Amniotic stem cell (primary cell): ENCODE measurements at places on chromosomes 3 and 15.

- no peak for DNase-seq
These were observed 97.3 kb downstream of the XXYLT1 start for GRCh38 chr3:195173657-195174056.

DNA sequence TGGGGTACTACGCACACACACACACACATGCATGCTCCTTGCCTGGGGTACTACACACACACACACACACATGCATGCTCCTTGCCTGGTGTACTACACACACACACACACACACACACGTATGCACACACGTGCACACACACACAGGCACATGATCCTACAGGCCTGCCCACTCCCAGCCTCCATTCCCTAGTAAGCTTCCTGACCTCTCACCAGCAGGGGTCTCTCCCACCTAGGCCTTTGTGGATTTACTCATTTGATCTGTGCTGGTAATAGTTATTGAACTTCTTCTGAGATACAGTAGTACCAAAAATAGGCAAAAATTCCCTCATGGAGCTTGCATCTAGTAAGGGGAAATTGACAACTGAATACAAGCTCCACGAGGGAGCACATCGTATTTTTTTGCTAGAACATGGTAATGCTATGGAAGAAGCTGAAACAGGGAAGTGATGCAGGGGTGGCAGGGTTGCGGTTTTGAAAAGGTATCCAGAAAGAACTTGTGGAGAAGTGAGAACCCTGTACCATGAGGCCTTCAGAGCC is 19.1 kb downstream of the TTC21A start:
- DNase-seq: no peak

- DNase-seq: no peak
These were observed 33.0 kb downstream of the FILIP1L start for GRCh38 chr3:100081311-100081710.

DNA sequence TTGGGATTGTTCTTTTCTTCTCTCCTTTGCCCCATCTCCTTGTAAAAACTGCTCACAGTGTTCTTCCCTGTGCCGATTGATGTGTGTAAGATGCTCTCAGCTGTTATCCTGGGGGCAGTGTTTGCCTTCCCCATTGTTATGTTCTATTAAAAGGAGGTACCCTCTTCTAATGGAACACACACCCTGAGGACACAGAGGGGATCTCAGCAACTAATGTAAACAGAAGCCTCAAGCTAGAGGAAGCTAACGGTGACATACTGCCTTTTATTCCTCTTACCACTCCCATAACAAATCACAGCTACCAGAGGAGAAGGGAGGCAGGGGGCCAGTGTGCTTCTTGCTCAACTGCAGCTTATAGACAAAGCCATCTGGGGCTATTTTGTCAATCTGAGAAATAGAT is 2.2 kb downstream of the TAGLN3 start:
- no peak for DNase-seq

- no peak for DNase-seq
These were observed 167.6 kb upstream of the CADPS start for GRCh38 chr3:63042833-63043232.

DNA sequence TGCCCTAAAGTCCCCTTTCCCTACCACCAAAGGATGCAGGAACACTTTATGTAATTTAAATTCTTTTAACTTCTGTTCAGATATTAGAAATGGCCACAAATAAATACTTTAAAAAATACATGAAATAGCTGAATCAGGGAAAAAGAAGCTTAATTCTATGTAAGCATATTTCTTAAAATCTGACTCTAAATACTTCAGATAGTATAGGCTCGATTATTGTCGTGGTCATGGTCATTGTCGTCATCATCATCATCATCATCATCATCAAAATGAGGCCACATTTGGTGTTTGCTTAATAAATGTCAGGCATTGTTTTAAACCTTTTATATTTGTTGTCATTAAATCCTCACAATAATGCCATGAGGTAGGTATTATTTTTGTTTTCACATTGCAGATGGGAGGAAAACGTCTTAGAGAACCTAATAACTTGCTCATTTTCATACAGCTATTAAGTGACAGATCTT is 14.6 kb downstream of the SLC2A2 start:
- no peak for DNase-seq

GRCh38 chr3:24756101-24756888 is 261.6 kb upstream of the THRB start:
- no peak for DNase-seq

DNA sequence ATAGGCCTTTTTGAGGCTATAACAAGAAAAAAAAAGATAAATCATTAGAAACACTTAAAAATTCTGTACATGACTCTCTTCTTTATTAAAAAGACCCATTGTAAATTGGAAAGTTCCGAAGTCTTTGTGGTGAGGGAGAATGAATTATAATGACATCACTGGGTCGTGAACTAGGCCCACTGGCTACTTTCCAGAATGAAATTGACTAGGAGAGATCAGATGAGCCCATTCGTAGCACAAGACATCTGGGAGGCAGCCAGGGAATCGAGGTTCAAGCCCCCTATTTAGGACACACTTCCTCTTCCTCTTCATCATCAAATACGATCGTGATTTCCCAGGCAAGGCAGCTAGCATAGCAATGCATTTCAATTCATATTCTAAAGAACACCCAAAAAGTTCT is 889.8 kb upstream of the NR2F2 start:
- no peak for DNase-seq

GRCh38 chr3:170988378-170988777 is 38.1 kb downstream of the SLC2A2 start:
- no peak for DNase-seq

DNA sequence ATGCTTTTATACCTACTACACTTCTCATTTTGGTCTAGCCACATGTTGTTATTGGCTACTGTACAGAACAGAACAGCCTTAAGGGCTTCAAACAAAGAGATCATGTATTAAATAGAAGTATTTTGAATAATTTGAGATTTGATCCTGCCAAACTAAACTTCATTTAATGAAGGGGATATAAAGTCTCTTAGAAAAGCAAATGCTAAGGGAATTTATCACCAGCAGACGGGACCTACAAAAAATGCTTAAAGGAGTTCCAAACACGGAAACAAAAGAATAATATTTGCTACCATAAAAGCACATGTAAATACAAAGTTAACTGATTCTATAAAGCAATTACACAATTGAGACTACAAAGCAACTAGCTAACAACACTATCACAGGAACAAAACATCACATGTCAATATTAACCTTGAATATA is 23.6 kb upstream of the FMN1 start:
- no peak for DNase-seq

- no peak for DNase-seq
These were observed 3.0 kb downstream of the ADAMTS9 start for GRCh38 chr3:64684715-64685261.

- no peak for DNase-seq
These were observed 358.2 kb downstream of the FEZF2 start for GRCh38 chr3:62015111-62015510.

GRCh38 chr3:120272286-120272685 is 12.7 kb downstream of the GPR156 start:
- DNase-seq: no peak

- no peak for DNase-seq
These were observed 47.0 kb downstream of the MYO9A start for GRCh38 chr15:72070817-72071447.

GRCh38 chr3:41898631-41899030 is 63.3 kb downstream of the ULK4 start:
- no peak for DNase-seq

DNA sequence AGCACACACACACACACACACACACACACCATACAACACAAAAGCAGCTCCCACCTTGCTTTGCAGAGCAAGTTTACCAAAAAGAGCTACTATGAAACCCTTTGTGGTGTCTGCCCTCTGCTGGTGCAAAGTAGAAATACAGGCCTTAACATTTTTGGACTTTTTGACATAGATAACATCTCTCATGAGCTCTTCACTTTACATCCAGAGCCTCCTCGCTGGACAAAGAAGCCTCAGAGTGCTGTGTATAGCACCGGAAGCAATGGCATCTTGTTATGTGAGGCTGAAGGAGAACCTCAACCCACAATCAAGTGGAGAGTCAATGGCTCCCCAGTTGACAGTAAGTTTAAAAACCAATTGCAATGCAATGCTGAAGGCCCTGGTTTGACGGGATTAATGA is 157.9 kb downstream of the CHL1 start:
- DNase-seq: no peak

GRCh38 chr3:59424268-59425010 is 374.6 kb upstream of the CFAP20DC start:
- no peak for DNase-seq

GRCh38 chr15:45812200-45812599 is 177.4 kb downstream of the SQOR start:
- DNase-seq: no peak

DNA sequence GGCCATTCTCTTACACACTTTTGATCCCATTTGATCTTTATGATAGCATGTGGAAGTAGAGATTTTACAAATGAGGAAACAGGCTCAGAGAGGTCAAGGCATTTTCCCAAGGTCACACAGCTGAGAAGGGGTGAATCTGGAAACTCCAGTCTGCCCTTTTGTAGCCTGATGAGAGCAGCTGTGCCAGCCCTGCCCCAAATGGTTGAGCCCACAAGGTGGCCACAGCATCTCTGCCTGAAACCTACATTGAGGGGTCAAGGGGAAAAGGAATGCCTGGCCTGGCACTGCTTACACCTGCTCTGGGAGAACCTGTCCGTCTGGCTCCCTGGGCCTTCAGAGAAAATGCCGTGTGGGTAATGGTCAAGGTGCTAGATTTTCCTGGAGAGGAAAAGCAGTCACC is 200.2 kb upstream of the LINGO1 start:
- no peak for DNase-seq

DNA sequence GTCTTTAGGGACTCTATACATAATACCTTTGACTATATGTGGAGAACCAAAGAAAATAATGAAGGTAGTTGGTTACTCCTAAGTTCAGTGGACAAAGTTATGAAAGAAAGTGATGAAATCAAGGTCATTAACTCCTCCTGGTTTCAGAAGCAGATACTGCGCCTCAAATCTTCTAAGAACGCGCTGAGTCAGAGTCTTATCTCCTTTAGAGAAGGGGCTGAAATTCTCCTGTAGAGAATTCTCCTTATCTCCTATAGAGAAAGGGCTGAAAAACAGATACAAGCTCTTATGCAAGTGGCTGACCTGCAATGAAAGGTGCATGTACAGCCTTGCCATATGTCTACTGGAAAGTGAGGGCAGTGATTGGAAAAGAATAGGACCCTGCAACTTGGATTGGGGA is 824.2 kb downstream of the NSUN3 start:
- DNase-seq: no peak

DNA sequence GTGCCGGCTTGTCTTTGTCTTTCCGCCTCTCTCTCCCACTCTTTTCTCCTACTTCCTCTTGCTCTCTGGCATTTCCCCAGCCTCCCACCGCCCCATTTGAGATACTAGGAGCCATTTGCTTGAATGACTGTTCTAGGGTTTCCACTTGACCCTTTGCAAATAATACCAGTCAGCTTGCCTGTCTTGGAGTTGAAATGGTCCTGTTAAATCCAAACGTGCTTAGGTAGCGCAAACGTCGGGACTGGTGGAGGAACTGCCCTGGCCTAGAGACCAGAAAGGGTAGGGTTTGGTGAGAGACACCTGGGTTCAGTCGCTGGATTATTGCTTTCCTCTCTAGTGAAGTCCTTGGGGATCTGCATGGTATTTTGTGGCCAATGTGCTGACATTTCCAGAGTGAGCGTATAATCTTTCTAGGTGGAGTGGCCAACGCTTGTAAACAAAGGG is 10.6 kb downstream of the ZIC1 start:
- no peak for DNase-seq

DNA sequence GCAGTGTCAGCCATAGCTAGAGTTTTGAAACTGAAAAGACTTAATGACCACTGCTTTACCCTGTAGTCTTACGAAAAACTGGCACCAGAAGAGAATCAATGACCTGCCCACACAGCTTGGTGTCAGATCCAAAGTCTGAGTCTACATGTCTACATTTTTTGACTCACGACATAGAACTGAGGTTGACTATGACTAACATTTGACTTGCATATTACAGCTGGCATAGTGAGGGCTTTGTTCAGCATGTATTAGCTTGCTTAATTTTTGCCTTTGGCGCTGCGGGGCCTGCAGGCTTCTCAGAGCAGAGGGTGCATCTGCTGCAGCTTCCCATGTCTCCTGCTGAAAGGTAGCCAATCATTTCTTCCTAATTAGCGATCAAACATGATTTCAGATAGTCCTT is 167.0 kb downstream of the EBLN2 start:
- no peak for DNase-seq

GRCh38 chr3:49295489-49296058 is 18.5 kb upstream of the C3orf62 start:
- no peak for DNase-seq

DNA sequence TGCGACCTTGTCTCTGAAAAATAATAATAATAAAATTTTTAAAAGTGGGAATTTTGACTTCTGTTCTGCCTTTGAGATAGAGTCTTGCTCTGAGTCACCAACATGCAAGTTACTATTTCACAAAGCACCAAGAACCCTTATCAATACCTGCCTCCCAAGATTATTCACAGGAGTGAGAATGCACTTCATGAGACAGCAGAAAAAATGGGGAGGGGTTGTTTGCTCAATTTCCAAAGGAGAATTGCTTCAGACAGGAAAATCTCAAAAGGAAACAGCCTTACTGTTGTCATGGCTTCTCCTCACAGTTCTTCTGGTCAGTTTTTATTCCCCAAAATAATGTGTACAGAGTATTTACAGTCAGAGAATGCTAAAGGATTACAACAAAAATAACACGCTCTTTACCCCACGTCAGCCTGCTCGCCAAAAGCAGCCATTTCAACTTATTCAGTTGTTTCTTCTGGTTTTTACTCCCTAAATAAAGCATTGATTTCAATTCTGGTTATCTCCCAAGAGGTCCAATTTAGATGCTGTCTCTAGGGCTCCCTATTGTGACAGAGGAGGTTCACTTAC is 89.0 kb downstream of the PPCDC start:
- no peak for DNase-seq

DNA sequence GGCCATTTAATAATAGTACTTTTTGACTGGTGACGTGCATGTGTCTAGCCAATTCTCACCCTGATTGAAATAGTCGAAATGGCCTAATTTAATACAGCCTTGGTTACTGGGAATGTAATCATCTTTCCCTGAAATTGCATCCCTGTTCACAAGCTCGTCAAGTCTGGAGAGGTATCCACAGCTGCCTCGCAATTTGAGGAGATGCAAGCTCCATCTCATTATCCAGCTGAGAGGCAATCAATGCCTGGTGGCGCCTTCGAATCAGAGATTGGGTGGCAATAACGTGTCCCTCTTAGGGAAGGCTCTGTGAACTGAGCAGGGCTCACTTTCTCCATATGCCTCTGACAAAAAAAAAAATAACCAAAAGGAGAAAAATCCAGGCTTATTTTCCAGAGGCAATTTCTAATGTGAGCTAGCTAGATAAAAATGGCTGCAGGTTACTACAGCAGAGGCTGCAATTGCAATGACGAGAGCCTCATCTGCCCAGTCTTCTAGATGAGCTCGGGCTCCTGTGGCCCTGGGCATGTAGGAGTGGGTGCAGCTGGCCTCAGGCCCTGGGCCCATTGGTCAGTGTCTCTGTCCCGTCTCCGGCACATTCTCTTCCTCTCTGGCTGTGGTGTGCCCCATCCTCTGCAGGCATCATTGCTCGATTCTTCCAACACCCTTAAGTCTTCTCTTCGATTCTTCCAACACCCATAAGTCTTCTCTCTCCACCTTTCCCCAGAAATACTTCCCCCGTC is 487.5 kb downstream of the GABRG3 start:
- DNase-seq: no peak

- DNase-seq: no peak
These were observed 5.3 kb upstream of the TXNRD3 start for GRCh38 chr3:126659915-126660886.
